ENCODE measurements at places on chromosomes 13 and 19.

- DNase-seq, result no peak
Measured at GRCh38 chr13:114145256-114145655, 12.8 kb upstream of the RASA3 start.

GRCh38 chr19:29409076-29409862, 116.5 kb upstream of the VSTM2B start:
- no peak for DNase-seq

- DNase-seq, result no peak
Measured at GRCh38 chr13:108200781-108201398, 14.4 kb downstream of the LIG4 start.

- DNase-seq, result no peak
Measured at GRCh38 chr13:100280681-100281080, 191.8 kb downstream of the PCCA start.

- no peak for DNase-seq
Measured at GRCh38 chr13:42971691-42972347, 20.2 kb downstream of the EPSTI1 start.

DNA sequence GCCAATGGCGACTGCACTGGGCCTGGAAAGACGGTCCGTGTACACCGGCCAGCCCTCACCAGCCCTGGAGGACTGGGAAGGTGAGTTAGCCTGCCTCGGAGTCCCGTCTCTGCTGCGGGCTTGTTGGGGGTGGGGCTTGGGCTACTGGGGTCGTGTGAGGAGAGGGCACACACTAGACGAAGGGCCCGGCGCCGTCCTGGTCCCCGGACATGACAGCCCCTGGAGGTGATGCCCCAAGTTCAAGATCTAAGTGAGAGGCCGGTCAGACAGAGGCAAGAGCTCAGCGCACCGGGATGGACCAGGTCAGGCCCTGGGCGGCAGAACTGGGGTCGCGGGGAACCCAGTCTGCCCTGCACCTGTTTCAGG, 1.6 kb downstream of the CILP2 start:
- no peak for DNase-seq

- peak; percentile 38 for DNase-seq
Measured at GRCh38 chr13:76884186-76884906, 1.9 kb downstream of the KCTD12 start.

- no peak for DNase-seq
Measured at GRCh38 chr13:93286047-93286446, 59.4 kb downstream of the GPC6 start.

GRCh38 chr13:97537110-97537509, 103.1 kb downstream of the RAP2A start:
- DNase-seq, result no peak

DNA sequence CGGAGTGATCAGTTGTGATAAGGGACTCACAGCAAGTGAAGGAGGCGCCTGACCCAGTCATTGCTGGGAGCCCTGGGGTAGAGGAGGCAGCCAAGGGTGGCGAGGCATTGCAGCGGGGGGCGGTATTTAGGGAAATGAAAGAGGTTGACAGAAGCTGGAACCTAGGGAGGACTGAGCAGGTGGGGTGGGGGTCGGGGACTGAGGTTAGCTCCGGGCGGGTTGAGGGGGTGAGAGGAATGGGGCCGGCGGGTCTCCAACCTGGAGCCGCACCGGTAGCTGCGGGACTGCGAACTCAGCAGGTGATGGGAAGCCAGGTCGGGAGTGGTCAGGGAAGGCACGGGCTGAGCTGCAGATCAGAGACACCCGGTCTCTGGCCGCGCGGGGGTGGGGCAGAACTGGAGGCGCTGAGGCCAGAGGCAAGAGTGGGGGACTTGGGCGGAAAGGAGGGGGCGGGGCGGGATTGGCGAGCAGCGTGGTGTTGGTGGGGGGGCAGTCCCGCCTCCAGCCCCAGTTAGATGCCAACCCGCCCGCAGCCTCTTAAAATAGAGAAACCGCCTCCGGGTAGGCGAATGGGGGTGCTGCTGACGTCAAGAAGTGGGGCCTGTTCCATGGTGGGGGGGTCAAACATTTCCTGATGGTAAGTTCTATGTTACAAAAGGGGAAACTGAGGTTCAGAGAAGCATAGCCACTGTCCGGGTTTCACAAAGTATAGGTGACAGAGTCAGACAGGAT, 1.5 kb downstream of the MAST3 start:
- DNase-seq, result no peak

GRCh38 chr13:51739027-51739764, 64.8 kb downstream of the DHRS12 start:
- no peak for DNase-seq

DNA sequence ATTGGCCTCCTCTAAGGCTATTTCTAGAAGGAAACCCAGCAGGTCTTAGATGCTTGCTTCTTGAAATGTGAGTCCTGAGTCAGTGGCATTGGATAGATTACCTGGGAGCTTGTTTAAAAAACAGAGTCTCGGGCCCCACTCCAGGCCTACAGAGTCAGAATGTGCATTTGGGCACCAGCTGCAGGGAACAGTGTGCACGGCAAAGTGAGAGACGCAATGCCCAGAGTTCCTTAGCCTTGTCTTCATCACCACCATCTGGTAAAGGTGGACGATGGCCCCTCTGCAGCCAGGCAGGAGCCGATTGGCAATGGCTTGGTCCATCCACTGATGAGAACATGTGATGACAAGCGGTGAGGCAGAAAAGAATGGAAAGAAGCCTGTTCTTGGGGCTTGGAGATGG, 102.1 kb upstream of the TSC22D1 start:
- DNase-seq, result no peak

- peak; percentile 57 for DNase-seq
Measured at GRCh38 chr19:18274219-18274780, at the start of gene IQCN. Gene IQCN (minus strand): TSS chr19:18274452. CDS start chr19:18269478, 4,974 bp downstream.
